ENCODE measurements at places on chromosomes 1 and 21.
A peak's percentile ranks its signal among the peaks of the same experiment; 100 is the strongest.

DNA sequence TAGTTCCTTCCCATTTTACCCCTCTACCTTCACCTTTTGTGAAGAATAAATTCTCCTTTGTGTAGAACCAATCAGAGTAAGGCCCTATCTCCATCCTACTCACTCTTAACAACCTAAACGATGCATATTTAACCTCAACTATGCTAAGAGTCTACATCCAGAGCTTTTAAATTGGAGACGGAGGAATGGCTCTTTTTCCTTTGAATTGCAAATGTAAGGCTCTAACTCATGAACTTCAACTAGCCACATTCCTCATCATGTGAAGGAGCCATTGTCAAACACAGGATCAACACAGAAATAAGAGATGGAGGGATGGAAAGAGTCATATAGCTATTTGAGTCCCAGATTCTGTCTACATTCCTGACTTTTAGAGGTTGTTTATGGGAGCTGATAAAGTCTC, 18.2 kb downstream of the DEPDC1 start:
- DNase-seq: no peak

- no peak for DNase-seq
Measured at GRCh38 chr1:223348439-223348838, 15.5 kb downstream of the SUSD4 start.

DNA sequence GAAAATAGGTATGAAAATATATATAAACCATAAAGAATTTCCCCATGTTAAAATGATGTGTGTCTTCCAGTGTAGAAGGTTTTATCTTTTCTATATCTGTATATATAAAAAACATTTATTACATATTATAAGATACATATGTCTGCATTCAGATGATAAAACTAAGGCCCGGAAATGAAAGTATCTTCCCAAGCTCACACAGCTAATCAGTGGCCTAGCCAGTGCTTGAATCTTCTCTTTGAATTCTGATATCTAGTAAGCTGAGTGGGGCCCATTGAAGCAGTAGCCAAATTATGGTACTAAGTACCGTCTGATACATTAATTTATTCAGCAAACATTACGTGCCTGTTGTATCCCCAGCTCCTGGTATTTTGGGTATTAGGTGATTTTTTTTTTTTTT, 28.6 kb downstream of the UCK2 start:
- no peak for DNase-seq

DNA sequence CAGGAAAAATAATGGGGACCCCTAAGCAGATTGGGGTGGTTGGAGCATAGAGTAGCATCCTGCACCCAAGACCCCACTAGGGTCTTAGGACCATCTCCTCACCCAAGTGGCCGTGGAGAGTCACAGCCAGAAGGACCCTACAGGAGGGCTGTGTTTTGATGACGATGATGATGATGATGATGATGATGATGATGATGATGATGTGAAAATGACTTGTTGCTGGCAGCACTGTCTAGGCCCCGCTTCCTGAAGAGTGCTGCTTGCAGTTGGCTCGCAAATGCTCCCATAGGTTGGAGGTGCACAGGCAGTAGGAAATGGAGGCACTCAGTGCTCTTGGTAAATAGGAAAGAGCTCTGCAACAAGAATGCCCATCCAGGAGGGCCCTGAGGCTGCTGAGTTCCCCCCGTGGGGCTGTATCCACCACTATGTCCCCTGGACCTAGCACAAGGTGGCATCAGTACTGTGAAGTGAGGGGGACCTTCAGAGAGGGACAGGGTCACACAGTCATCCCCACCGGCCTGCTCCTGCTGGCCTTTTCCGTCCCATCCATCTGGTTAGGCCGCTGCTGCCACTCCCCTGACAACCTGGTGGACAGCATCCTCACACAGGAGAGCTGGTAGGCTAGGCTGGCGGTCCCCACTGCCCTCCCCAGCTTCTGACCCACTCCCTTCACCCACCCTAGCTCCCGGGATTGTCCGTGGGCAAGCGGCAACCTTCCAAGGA, 139.6 kb downstream of the FOXD2 start:
- DNase-seq: no peak

DNA sequence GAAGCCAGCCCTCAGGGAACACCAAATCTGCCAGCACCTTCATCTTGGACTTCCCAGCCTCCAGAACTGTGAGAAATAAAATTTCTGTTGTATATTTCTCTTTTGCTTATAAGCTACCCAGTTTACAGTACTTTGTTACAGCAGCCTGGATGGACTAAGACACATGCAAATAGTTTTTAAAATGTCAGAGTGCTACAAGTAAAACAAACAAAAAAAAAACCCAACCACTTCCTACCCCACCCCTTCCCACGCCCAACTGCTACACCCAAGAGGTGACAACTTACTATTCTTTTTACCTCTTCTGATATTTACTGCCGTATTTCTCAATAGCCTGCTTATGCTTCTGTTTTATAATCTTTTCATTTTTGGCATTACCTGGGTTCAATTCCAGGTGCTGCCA, 8.6 kb upstream of the SPSB1 start:
- no peak for DNase-seq

GRCh38 chr1:36653850-36654249, 171.1 kb upstream of the CSF3R start:
- DNase-seq: peak; percentile 38

- no peak for DNase-seq
Measured at GRCh38 chr1:110829955-110830553, 42.9 kb upstream of the CD53 start.

DNA sequence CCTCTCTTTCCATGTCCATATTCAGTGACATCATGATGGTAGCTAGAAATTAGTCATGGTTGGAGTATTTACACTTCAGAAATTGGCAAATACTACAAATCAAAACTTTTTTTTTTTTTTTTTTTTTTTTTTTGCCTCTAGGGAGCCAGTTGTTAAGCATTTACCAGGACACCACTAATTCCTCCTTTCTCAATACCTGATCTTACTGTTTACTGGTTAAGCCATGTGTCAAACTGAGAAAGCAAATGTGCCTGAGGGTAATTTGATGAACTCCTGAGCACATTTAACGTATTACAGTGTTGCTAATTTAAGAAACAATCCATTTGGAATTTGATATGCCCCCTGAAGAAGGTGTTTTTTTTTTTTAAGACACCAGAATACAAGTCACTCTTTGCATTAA, 94.4 kb downstream of the DNM3 start:
- no peak for DNase-seq

DNA sequence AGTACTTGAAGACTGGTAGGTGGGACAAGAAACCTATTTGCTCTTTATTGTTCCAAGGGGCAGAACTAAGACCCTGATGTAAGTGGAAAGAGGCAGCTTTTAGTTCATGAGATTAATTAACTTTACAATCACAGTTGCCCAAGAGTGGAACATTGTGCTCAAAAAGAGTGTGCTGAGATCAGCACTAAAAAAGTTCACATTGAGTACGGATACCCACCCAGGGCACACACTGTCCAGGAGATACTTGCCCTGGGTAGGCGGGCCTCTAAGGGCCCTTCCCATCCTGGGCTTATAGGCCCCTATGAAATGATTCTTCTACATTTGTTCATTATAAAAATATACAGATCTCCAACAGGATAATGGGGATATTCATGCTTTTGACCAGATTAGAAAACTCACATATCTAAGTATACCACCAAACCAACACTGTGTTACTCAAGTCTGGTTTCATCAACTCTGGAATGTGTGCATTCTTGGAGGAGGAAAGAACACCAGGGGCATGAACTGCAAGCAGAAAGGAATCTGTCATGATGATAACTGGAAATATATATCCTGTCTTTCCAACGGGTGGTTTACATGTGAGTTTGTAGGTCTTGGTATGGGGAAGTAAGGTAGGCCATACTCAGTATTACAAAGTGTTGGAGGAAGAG, 626.2 kb downstream of the SMYD3 start:
- DNase-seq: no peak

DNA sequence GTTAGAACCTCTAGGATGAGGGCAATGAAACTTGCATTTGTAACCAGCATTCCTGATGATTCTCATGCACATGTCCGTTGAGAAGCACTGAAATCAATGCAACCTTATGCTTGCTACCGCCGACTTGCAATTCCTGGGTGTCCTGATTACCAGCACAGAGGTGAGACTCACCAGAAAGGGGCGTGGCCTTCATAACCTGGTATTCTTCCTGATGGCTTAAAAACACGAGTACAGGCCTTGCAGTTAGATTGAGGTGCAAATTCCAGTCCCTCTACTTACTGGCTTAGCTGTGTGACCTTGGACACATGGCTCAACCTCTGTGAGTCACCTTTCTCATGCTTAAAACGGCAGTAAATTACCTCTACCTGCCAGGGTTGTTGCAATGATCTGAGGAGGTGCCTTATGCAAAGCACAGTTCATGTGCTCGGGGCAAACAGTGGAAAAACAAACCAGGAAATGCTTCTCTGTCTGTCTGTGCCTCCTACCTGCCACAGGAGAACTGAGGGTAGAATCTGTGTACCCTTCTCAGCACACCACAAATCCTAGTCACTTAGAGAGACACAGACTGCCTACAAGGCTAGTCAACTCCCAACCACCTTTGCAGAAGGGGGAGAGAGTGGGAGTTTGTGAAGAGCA, 39.1 kb upstream of the ECE1 start:
- no peak for DNase-seq

GRCh38 chr1:52709016-52709415, 10.9 kb upstream of the COA7 start:
- no peak for DNase-seq

GRCh38 chr1:112245114-112245513, 150.9 kb upstream of the CTTNBP2NL start:
- DNase-seq: no peak

- DNase-seq: no peak
Measured at GRCh38 chr21:28489821-28490350, 502.8 kb downstream of the LTN1 start.

GRCh38 chr1:231751415-231751814, 124.8 kb downstream of the DISC1 start:
- DNase-seq: no peak

GRCh38 chr1:30698401-30698981, 24.9 kb downstream of the MATN1 start:
- peak; percentile 55 for DNase-seq
